ENCODE measurements at places on chromosomes 13 and 19. TPM values are rescaled to one million over a fixed set of nuclear protein-coding genes. Genes with fewer than 3 reads are reported as not detected.

- DNase-seq: no peak
These were observed 178.4 kb upstream of the SERP2 start for GRCh38 chr13:44195245-44195644.

GRCh38 chr19:2494447-2495129 lies 18.7 kb downstream of the GADD45B start:
- DNase-seq: peak; percentile 94

- DNase-seq: no peak
These were observed 24.1 kb upstream of the CEACAM20 start for GRCh38 chr19:44553478-44554171.

- no peak for DNase-seq
These were observed 237.9 kb downstream of the NALCN start for GRCh38 chr13:101178406-101178805.

DNA sequence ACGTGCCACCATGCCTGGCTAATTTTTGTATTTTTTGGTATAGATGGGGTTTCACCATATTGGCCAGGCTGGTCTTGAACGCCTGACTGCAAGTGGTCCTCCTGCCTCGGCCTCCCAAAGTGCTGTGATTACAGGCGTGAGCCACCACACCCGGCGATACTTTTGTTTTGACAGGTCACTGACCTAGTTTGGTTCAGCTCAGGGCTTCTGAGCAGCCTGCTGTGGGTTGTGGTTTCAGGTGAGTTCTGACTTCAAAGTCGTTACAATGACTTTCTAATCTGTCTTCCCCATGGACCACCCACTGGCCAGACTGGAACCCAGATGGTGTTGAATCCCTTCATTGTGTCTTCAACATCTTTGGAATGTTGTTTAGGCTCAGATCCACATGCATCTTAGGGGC lies 73.8 kb downstream of the TRPM4 start:
- no peak for DNase-seq

DNA sequence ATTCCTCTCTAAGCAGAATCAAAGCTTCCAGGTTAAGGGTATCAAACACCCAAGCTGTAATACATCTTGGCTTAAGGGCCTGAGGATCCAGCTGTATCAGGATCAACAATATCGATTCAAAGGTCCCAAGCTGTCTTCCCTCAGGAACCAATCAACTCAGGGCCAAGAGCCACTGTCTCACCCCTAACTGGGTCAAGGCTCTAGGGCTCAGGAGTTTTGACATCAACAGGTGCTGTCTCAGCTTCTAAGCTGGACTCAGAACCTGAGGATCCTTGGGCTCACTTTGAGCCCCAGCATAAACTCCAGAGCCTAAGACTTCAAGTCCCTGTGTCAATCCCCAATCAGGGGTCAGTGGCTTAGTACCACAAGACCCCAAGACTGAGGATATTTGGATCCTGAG lies 917 bp downstream of the FBXW9 start:
- DNase-seq: no peak

DNA sequence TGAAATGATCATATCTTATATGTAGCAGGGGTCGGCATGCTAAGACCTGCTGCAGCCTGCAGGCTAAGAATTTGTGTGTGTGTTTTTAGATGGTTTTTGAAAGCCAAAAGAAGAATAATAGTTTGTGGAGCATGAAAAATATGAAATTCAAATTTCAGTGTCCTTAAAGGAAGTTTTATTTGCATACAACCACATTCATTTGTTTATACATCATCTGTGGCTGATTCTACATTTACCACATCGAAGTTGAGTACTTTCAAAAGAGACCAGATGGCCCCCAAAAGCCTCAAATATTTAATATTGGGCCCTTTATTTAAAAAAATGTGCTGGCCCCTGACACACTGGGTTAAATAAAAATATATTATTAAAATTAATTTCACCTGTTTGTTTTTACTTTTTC lies 1.3 kb downstream of the HAS1 start:
- DNase-seq: no peak

- no peak for DNase-seq
These were observed 190.0 kb upstream of the MIR17HG start for GRCh38 chr13:91157273-91158016.

DNA sequence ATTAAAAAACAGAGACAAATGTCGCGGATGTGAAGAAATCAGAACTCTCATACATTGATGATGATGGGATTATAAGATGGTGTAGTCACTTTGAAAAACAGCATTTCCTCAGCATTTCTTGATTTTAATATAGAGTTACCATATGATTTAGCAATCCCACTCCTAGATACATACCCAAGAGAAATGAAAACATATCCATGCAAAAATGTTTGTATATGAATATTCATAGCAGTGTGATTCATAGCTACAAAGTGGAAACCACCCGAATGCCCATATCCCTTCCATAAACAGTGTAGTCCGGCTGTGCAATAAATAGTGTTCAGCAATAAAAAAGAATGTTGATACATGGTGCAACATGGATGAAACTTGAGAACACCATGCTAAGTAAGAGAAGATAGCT lies 44.6 kb downstream of the DPY19L3 start:
- no peak for DNase-seq

DNA sequence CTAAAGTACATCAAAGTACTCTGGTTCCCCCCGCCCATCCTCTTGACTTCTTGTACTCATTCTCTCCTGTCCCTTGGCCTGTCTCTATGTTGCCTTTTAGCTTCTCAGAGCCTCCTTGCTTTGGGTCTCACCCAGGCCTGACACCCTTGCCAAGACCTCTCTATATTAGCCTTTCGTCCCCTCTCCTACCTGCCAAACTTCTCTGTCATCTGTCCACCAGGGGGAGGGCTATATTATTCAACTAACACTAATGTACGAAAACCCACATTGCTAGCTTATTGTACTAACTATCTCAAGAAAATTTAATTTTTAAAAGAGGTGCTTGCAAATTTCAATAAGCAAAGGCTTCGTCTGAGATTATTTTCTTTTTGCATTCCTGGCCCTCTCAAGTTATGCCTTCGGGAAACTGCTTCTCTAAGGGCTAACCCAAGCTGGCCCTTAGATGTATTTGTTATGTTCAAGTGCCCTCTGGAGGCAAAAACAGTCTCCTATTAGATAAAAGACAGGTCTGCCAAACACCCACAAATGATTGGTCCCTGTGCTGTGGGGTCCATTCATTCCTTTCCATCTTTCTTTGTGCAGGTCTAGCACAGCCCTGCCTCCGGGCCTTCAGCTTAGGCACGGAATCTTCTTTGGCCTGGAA lies 6.3 kb upstream of the MRPS31 start:
- DNase-seq: no peak

DNA sequence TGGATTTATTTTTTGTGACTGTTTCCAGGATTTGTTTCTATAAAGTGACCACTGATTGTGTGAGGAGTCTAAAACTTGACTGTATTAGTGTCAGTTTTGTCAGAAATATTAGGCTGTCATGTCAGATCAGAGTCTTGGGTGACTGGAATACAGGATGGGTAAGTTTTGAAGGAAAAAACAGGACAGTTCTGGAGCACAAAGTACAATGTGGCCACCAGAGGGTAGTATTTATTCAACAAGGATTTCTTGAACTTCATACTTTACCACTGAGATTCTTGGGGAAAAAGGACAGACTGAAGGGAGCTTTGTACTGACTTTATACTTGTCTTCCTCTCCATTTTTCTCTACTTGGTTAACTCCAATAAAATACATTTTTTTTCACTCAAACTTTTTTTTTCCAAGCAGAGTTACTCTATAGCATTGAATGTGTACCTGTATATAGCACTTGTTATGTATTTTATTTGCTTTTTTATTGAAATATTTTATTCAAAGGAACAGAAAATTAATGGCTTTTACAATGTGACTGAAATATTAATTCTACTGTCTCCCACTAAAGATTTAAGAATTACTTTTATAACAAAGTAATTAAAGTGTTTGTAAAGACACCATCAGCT lies 51.1 kb downstream of the LMO7 start:
- no peak for DNase-seq

GRCh38 chr13:78625384-78625783 lies 22.0 kb upstream of the POU4F1 start:
- no peak for DNase-seq

DNA sequence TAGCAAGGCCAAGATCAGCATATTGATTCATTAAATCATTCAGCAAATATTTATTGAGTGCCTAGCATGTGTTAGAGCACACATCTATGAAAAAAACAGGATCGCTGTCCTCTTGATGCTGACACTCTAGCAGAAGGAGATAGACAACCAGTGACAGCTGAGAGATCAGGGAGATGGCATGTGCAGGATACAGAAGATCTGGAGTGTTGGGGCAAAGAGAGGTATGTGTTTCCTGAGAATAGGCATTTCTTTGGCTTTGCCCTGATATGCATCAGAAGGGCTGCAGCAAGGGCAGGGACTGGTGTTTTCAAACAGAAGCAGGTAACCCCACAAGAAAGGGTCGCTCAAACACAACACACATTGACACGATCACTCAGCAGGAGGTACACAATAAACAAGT lies 423.4 kb downstream of the FOXO1 start:
- no peak for DNase-seq

GRCh38 chr19:54606230-54606629 lies 12.8 kb downstream of the LILRA1 start:
- DNase-seq: no peak

- no peak for DNase-seq
These were observed 64.3 kb downstream of the RASL11A start for GRCh38 chr13:27334774-27335435.

DNA sequence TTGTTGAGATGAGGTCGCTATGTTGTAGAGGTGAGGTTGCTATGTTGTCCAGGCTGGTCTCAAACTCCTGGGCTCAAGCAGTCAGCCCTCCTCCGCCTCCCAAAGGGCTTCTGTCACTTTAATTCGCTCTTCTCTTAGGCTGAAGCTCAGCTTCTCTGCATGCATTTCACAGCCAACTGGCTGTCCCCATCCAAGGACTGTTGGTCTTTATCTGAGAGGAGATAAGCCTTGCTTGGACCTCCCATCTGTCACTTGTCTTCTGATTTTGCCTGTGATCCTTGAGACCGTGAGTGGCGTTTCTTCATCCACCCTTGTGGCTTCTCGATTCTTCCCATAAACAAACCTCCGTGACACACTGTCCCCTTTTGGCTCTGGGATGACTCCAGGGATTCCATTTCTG lies 24.4 kb downstream of the CERS1 start:
- no peak for DNase-seq

- no peak for DNase-seq
These were observed 826.9 kb downstream of the UQCRFS1 start for GRCh38 chr19:28386066-28386465.

DNA sequence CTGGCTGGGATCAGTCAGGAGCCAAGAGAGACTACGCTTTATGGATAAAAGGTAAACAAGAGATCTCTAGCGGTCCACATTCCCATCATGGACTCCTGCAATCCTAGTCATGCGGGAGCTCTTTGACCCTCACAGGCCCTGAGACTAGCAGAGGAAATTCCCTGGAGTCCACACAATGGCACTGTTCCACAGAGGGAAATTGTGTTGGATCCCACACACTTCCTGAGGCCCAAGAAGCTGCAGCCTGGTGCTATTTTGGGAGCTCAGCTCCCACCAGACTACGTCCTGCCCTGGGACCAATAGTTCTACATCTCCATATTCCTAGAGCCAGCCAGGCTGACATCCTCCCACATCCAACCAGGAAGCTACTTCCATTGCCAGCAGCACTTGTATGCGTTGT lies 2358.4 kb downstream of the PCDH9 start:
- no peak for DNase-seq

DNA sequence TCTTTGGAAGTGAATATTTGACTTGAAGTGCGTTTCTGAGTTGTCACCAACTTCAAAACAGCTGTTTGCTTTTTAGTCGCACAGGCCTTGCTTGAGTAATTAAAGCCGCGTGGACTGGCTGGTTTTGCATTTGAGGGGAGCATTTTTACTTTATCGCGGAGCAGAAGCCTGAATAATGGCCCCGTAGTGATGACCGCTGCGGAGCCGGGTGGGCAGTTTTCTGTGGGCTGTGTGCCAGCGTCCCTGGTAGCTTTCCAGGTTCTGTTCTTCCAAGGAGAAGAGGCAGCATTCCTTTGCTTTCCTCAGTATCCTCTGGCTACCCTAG lies 1.1 kb downstream of the NAA16 start:
- peak; percentile 68 for DNase-seq

DNA sequence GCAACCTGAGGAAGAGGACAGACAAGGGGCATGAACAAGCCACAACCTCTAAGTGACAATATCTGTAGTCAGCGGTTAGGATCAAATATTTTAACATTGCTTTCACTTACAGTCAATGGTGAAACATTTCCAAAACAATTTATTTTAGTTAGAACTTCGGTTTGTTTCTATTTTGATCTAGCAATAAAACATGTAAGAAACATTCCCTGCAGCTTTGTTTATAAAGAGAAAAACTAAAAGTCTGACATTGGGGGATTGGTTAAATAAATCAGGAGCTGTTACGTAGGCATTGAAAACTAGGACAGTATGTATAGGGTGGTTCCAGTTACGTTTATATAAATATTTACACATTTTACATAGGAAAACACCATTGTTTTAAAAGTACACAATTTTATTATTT lies 3.4 kb downstream of the URI1 start:
- DNase-seq: no peak

DNA sequence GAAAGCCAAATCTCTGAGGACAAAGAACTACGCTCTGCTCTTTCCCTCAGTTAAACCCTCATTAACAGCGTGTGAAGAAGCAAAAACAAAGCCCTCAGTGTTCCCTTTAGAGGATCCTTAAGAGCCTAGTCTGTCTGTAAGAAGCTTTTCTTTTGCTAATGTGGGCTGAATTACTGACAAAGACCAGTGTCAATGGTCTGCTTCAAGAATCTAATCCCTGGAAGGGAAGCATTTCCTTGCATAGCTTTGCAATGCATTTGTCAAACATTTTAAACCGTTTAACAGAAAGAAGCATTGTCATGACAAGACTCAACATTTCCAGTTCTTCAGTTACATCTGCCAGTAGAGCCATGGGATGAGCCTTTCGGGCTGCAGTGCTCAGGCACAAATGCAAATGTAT lies 64.9 kb downstream of the EDNRB start:
- DNase-seq: no peak

DNA sequence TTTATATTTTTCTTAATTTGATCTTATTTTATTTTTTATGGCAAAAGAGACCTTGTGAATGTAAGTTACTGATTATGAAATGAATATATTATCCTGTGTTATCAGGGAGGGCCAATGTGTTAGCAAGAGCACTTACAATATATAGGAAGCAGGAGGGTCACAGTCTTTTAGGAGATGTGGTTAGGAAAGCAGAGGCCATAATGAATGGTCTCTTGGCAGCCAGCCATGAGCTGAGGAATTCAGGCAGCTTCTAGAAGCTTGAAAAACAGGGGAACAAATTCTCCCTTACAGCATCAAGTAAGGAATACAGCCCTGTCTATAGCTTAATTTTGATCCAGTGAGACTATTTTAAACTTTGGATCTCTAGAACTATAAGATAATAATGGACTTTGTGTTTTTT lies 2374.6 kb downstream of the PCDH9 start:
- no peak for DNase-seq

The IGFL1 gene
- not detected for total RNA-seq

The SLC10A2 gene
- not detected for total RNA-seq

The PET100 gene
- total RNA-seq: 37.1 TPM

The PRSS57 gene
- not detected for total RNA-seq

The TNNI3 gene
- not detected for total RNA-seq

The ZNF490 gene
- total RNA-seq: 4.3 TPM

The ADAMTSL5 gene
- 2.6 TPM for total RNA-seq

The ZNF175 gene
- total RNA-seq: 3.3 TPM

The BICRA gene
- 12.0 TPM for total RNA-seq

The BEST2 gene
- total RNA-seq: not detected

The LCP1 gene
- total RNA-seq: 32.1 TPM

The EFNB2 gene
- total RNA-seq: 12.9 TPM

The TNFRSF19 gene
- total RNA-seq: 3.2 TPM

The CADM4 gene
- total RNA-seq: 21.7 TPM

The RNF225 gene
- total RNA-seq: not detected

The ERICH4 gene
- not detected for total RNA-seq

The OR7C1 gene
- under 0.01 TPM for total RNA-seq

The SIGLEC7 gene
- 1.4 TPM for total RNA-seq
